ENCODE measurements at places on chromosomes 16 and 17.
A peak's percentile ranks its signal among the peaks of the same experiment; 100 is the strongest.

DNA sequence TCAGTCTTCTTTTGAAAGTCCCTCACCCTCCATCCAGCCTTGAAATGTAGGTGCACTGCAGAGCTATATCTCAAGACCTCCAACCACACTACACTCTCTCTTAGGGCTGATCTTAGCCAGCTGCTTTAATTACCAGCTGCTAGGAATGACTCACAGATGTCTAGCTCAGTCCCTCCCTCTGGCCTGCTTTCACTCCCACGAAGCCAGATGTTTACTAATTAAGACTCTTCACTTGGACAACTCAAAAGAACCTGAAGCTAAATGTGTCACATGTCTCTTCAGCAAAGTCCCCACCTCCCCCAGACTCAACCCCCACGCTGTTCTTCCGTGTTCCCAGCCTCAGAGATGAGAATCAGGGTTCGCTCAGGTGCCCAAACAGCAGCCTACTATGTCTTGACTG lies 2.6 kb downstream of the GTF3C1 start:
- no peak for DNase-seq

DNA sequence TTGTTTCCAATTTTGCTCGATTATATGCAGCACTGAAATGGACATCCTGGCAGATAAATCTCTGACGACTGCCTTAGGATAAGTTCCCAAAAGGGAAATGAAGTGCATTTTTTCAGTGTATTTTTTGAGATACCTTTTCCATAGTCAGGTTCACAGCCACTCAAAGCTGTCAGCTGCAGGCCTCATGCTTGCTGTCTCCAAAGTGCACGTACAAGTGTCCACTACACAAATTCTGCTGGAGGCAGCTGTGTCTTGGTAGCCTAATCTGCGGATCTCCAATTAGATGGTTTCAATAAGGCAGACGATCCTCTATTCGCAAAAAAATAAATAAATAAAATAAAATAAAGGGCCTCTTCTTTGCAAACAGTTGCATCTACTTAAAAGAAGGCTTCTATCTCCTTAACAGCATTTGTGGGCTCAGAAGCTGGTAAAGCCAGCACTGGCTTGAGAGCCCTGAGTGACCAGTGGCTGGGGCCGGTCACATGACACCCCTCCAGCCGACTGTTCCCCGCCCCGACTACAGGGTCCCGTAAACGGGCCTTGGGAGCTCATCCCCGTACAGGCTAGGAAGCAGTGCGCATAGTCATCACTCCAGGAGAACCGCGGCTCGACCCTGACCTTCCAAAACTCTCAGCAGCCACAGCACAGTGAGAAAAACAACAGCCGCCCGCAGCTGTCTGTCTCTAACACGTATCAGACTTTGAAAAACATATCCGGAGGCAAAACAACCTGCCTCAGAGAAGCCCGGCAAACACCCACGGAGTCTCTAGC lies 18.8 kb downstream of the RPH3AL start:
- DNase-seq = no peak

- DNase-seq = peak; percentile 56
These were observed 15.3 kb downstream of the TBCD start for GRCh38 chr17:82767041-82767754.

DNA sequence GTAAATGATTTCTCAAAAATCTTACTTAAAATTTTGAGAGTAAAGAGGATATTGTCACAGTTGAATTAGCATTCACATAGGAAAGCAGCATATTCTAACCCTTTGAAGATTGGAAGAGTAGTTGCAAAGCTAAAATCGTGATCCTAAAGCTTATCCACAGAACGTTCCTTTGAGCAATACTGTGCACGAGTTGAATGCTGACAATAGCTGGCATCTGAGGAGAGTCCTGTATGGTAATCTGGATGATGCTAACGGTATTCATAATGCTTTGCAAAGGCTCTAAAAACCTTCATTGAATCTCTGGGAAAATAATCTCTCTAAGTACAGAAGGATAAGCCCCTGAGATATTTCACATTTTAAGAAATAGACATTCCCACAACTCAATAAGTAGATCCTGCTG lies 354.6 kb downstream of the CDH8 start:
- DNase-seq = no peak

DNA sequence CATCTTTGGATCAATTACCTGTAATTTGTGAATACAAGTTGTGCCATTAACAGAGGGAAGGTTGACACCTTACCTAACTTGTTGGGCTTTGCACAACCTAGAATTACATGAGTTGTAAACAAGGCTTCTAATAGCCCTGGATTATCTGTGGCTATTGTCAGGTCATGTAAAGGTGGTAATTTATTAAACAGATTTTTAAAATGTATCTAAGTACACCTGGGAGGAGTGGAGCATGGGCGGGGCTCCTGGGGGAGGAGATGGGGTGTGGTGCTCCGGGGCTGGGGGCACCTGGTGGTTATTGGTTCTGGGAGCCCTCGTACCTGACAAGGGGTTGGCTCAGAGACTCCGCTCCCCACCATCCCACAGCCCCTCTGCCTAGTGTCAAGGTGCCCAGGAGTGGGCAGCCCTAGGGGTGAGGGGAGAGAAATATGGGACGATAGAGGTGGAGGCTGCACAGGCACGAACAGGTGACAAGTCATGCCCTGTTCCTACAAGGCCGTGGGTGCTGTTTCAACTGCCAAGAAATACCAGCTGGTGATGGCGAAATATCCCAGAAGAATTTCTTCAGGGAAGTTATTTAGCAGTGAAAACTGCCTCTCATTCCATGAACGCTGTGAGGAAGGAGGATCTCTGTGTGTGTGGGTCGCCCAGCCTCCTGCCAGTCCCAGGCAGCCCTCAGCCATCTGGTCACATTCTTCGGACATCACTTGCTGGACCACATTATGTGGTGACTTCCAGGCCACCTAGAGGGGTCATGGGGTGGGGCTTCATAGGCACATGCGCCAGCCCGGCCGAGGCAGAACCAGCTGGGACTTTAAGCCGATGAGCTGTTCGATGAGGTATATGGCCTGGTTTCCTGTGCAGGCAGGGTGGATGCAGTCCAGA lies 55.5 kb upstream of the IRX3 start:
- no peak for DNase-seq

- no peak for DNase-seq
These were observed 6.0 kb downstream of the RSPRY1 start for GRCh38 chr16:57192146-57192545.

- no peak for DNase-seq
These were observed 17.3 kb downstream of the MYO18A start for GRCh38 chr17:29162909-29163341.

- peak; percentile 50 for DNase-seq
These were observed 1.1 kb downstream of the CCP110 start for GRCh38 chr16:19524616-19525384.

GRCh38 chr16:67150833-67151396 lies at the start of gene B3GNT9:
TSS of gene B3GNT9 (minus strand) at chr16:67150998. CDS start at chr16:67150485, 513 bp downstream.
- no peak for DNase-seq

- DNase-seq = no peak
These were observed 1.8 kb upstream of the CXCL16 start for GRCh38 chr17:4741544-4741943.

GRCh38 chr16:47392081-47392480 lies 68.8 kb downstream of the ITFG1 start:
- peak; percentile 82 for DNase-seq

- peak; percentile 97 for DNase-seq
These were observed 12.9 kb upstream of the CMIP start for GRCh38 chr16:81431554-81432353.

DNA sequence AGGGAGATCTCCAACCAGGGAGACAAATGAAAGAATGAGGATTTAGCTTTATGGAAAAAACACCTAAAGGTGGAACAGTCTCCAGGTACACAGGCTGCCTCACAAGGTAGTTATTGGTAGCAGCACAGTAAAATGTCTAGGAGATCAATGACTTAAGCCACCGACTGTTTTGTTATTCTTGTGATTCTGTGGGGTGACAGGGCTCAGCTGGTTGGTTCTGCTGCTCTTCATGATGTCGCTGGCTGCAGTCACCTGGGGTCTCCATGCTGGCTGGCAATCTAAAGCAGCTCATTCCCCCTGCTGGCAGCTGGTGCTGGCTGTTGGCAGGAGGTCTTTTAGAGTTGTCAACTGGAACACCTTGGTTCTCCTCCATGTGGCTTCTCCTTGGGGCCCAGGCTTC lies 69.2 kb downstream of the FOXL1 start:
- DNase-seq = no peak

GRCh38 chr16:66952430-66953110 lies 8.5 kb upstream of the CES3 start:
- DNase-seq = no peak

DNA sequence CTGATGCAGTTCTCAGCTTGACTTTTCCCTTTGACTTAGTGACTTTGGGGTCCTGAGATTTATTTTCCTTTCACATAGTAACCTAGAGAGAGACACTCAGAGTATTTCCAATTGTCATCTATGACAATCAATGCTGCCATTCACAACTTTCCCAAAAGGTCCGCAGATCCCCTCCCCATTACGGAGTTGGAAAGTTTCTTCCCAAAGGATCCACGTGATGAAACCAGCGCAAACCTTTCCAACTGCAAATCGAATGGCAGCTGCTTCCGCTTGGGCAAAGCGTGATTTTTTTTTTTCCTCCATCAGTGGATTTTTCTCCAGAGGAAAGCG lies 538 bp upstream of the FCSK start:
- no peak for DNase-seq

GRCh38 chr17:55794725-55795482 lies 44.1 kb downstream of the PCTP start:
- DNase-seq = no peak

GRCh38 chr17:65389949-65390348 lies 171.5 kb downstream of the AXIN2 start:
- DNase-seq = no peak

All from inflammatory macrophage treated with lipopolysaccharide for 4 hours (primary cell).